ENCODE measurements at places on chromosomes 2 and 18. TPM values are rescaled to one million over a fixed set of nuclear protein-coding genes. Genes with fewer than 3 reads are reported as not detected.

MRPL33 gene
- polyA plus RNA-seq = 406 TPM

CPSF3 gene
- 56.0 TPM for polyA plus RNA-seq

ANO7 gene
- not detected for polyA plus RNA-seq

KCNJ13 gene
- polyA plus RNA-seq = not detected

CBLN2 gene
- 28.3 TPM for polyA plus RNA-seq

Measured in neural cell (in vitro differentiated cells).